Activated CD8-positive, alpha-beta T cell treated with anti-CD3 and anti-CD28 coated beads, Interleukin-2, amount 10 ng/mL, durations not matched to agents 7 days and 5 days (primary cell): ENCODE measurements at places on chromosomes 12 and 14. TPM values are rescaled to one million over a fixed set of nuclear protein-coding genes. Genes with fewer than 3 reads are reported as not detected.

DNA sequence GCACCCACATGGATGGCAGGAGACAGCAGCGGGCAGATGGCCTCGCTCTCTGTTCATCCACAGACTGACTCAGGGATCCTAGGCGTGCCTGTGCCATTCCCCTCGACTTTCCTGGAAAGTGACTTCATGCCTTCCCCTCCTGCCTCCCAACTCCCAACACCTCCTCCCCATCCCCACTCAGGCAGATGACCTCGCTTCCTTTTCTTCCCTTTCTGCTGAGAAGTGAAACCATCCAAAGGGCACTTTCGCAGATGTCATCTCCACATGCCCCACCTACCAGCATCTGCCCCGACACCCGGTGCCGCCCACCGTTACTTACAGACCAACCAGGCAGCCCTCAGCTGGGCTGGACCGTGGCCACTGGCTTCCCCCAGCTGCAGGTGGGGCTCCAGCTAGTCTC lies 29.6 kb downstream of the BEGAIN start:
- no peak overlapping the region for H3K4me3 ChIP-seq
- H3K27me3 ChIP-seq = peaks cover 3% of the 10 kb centered on the region
- H3K4me1 ChIP-seq = peaks cover 6% of the 10 kb centered on the region
- H3K36me3 ChIP-seq = no peaks in the 10 kb centered on the region

DNA sequence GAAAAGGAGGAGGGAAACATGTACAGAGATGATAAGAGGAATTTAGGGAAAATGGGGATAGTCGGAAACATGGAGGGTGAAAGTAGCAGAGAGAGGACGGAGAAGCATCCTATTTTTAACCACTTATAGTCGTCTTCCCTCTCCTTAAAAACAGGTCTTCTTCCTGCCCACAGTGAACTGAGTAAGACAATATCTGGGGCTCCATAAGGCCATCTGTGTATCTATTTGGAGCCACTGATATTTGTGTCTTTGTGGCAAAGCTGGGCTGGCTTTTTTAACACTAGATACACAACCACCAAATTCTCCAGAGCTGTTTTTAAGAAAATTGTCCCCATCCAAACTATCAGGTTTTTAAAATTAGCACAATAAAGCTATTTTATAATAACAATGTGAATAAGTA lies 109.5 kb upstream of the RAP1B start:
- H3K27me3 ChIP-seq = no peaks in the 10 kb centered on the region
- H3K4me1 ChIP-seq = peaks cover 16% of the 10 kb centered on the region
- no peaks in the 10 kb centered on the region for H3K36me3 ChIP-seq
- H3K27ac ChIP-seq = no peak overlapping the region

GRCh38 chr14:23377573-23378563 lies 1.0 kb downstream of the CMTM5 start:
- no peak overlapping the region for H3K4me3 ChIP-seq
- no peak for DNase-seq
- no peaks in the 10 kb centered on the region for H3K36me3 ChIP-seq
- peaks cover 8% of the 10 kb centered on the region for H3K27me3 ChIP-seq
- H3K4me1 ChIP-seq = peaks cover 2% of the 10 kb centered on the region

- no peak overlapping the region for H3K4me3 ChIP-seq
- no peak overlapping the region for H3K27ac ChIP-seq
- no peak for DNase-seq
These were observed 5.4 kb downstream of the RPS6KL1 start for GRCh38 chr14:74917646-74918081.

- no peaks in the 10 kb centered on the region for H3K4me1 ChIP-seq
- no peak overlapping the region for H3K27ac ChIP-seq
- H3K27me3 ChIP-seq = peaks cover 6% of the 10 kb centered on the region
- DNase-seq = no peak
- H3K36me3 ChIP-seq = no peaks in the 10 kb centered on the region
- no peak overlapping the region for H3K4me3 ChIP-seq
These were observed 201.7 kb downstream of the TSPAN9 start for GRCh38 chr12:3278681-3279414.

The GNPNAT1 gene
- total RNA-seq = 14.9 TPM

The TAS2R30 gene
- total RNA-seq = 3.2 TPM

The NXPH4 gene
- 0.40 TPM for total RNA-seq
